ENCODE measurements at places on chromosomes 2 and 18.

DNA sequence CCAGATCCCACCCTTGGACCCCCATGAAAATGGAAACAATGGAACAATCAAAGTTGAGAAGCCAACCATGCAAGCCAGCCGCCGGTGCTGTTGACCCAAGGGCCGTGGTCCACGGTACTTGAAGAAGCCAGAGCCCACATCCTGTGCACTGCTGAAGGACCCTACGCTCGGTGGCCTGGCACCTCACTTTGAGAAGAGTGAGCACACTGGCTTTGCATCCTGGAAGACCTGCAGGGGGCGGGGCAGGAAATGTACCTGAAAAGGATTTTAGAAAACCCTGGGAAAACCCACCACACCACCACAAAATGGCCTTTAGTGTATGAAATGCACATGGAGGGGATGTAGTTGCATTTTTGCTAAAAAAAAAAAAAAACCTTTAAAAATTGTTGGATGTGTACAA lies 26.5 kb upstream of the TXNDC2 start:
- DNase-seq = no peak

GRCh38 chr2:85421260-85422071 lies 3.0 kb downstream of the SH2D6 start:
- no peak for DNase-seq

GRCh38 chr2:58341047-58341446 lies 99.9 kb upstream of the FANCL start:
- no peak for DNase-seq

- DNase-seq = no peak
These were observed 204.8 kb downstream of the KLHL29 start for GRCh38 chr2:23589739-23590138.

DNA sequence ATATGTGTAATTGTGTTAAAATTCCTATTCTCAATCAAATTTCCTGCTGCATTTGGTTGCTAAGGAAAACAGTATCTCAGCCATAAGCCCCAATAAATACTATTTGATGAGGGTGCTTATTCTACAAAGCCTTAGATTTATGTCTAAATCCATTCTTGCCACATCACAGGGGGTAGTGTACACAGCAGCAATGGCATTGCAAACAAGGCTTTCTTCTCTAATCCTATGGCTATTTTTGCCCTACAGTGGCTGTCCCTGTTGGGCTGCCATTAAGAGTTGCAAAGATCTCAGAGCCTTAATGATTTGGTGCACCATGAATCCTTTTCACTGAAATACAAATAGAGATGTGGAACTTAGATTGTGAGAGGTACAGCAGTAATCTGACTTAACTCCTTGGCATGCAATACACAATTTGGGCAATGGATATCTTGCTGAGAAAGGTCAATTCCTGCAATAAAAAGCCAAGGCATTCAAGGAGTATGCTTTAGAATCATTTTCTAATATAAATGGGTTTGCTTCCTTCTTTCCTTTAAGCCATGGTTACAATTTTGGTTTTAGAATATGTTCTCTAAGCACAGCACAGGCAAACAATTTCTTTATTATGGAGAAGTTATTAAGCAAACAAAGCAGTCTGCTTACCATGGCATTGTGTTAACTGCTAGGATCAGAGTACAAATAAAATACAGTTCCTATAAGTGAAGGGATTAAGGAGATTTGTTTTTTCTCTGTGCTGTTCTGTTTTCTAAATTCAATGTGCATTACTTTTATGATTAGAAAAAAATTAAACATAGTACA lies 69.8 kb upstream of the CD302 start:
- no peak for DNase-seq

DNA sequence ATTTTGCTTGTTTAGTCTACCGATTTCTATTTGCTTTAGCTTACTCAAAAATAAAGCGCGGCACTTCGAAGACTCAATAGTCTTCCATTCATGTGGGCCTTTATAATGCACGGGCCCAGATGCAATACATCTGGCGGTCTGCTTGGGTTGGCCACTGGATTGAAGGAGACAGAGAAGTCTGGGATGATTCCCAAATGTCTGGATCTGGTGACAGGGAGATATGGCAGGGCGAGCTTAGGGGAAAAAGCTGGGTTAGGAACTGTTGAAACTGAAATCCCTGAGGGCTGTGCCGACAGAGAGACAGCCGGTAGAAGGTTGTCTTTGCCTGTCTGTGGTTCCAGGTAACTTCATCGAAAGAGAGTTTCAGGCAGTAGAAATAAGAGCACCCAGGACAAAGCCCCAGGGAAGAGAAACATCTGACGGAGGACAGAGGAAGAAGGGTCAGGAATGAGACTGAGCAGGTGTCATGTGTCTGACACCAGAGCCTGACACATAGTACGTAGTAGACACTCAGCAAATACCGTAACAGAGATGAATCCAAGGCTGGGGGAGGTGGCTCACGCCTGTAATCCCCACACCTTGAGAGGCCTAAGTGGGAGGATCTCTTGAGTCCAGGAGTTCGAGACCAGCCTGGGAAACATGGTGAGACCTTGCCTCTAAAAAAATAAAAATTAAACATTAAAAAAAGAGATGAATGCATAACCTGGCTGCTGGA lies 13.6 kb downstream of the CLUL1 start:
- no peak for DNase-seq

- no peak for DNase-seq
These were observed 583.4 kb downstream of the ZEB2 start for GRCh38 chr2:143936538-143936847.

DNA sequence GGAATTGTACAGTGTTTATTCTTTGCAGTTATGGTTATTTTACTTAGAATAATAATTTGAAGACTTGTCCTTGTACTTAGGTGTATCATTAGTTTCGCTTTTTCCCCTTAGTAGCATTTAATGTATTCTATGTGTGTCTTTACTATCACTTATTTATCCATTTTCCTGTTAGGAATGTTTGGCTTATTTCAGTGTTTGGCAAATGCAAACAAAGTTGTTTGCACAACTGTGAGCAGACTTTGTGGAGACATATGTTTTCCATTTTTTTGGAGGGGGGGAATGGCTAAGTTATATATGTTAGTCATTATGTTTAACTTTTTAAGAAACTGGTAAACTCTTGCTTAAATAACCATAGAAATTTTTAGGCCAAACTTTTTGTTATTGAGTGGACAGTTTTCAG lies 447.7 kb downstream of the SOX11 start:
- DNase-seq = no peak

GRCh38 chr18:27312853-27313252 lies 127.7 kb upstream of the CHST9 start:
- no peak for DNase-seq

DNA sequence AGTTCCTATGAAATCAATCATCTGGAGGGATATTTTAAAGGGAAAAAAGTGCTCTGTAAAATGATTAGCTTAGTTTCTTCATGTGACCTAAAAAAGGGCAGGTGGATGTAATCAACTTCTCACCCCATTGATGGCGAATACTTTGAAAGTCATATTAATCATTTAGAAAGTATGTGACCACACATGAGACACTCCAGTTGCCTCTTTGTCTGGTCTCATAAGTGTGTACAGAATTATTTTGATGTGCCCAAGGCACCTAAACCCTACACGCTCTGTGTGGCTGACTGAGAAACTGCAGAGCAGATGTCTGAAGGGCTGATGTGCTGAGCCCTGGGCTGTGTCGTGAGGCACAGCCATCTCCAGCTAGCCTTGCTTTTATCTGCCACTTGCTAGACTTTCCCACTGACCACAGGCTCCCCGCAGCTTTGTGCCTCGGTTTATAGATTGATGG lies 26.9 kb downstream of the SGPP2 start:
- DNase-seq = no peak

DNA sequence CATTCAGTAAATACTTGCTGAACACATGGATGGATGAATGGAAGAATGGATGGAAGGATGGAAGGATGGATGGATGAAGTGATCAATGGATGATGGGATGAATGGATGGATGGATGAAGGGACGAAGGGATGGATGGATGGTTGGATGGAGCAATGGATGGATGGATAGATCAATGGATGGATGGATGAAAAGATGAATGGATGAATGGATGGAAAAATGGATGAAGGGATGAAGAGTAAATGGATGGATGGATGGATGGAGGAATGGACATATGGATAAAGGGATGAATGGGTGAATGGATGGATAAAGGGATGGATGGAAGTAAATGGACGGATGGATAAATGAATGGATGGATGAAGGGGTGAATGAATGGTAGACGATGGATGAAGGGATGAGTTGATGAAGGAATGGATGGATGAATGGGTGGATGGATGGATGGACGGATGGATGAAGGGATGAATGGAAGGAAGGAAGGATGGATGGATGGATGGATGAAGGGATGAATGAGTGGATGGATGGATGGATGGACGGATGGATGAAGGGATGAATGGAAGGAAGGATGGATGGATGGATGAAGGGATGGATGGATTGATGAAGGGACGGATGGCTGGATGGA lies 13.9 kb upstream of the ID2 start:
- no peak for DNase-seq

- no peak for DNase-seq
These were observed 2.0 kb upstream of the AMMECR1L start for GRCh38 chr2:127887776-127888130.

- DNase-seq = no peak
These were observed 76.9 kb downstream of the NRXN1 start for GRCh38 chr2:50955081-50955480.

GRCh38 chr2:73283545-73284295 lies 558 bp downstream of the FBXO41 start:
- no peak for DNase-seq

- DNase-seq = no peak
These were observed 245.8 kb downstream of the KCNS3 start for GRCh38 chr2:18124116-18124835.

GRCh38 chr2:66915237-66915636 lies 480.3 kb downstream of the MEIS1 start:
- DNase-seq = no peak

DNA sequence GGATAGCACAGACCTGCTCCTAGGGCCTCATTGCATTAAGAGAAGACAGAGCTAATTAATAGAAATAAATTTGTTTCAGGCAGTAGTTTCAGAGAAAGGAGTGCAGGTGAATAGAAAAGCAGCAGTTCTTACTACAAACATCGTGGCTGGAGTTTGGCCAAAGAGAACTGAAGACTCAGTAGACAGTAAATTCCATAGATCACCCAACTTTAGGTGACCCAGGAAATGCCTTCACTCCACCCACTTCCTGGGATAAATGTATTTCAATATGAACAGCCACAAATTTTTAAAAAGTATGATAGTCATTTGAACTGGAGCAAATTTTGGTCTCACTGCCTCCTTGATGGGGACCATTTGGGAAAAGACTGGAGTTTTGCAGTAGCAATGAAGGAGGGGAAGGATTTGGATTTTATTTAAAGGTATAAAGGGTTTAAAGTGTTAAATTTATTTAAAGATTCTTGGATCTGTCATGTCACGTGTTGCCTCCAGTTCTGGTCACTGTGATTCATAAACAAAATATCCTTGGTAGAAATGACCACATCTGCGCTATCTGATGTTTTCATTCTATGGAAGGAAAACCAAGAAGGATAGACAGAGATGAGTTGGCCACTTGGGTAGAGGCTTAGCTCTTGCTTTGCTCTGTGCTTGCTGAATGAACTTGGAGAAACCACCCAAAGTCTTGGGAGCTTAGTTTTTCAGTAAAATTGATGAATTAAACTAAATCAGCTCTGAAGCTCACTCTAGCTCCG lies 390.2 kb downstream of the THSD7B start:
- peak; percentile 67 for DNase-seq

- DNase-seq = no peak
These were observed 243.6 kb downstream of the NEDD4L start for GRCh38 chr18:58287353-58288274.

GRCh38 chr2:230910546-230911177 lies 14.4 kb downstream of the GPR55 start:
- no peak for DNase-seq
